A549 treated with CORT108297 at 1 μM for 4 hours (cell line): ENCODE measurements at places on chromosomes 2 and 18. TPM values are rescaled to one million over a fixed set of nuclear protein-coding genes. Genes with fewer than 3 reads are reported as not detected.

CRYGC gene
- total RNA-seq = not detected in 5 replicates

COL3A1 gene
- 0.10 to 0.27 TPM (median 0.26 TPM) in 5 replicates for total RNA-seq

FEV gene
- total RNA-seq = not detected in 5 replicates

ASIC4 gene
- total RNA-seq = 0.05 to 0.07 TPM (median 0.06 TPM) in 4 of 5 replicates, not detected in the other

CRYGD gene
- total RNA-seq = not detected in 5 replicates

SLC8A1 gene
- total RNA-seq = 0.27 to 0.57 TPM (median 0.40 TPM) in 5 replicates

ATP8B1 gene
- 7.9 to 10.5 TPM (median 9.3 TPM) in 5 replicates for total RNA-seq

OTOF gene
- total RNA-seq = 0.05 to 0.15 TPM (median 0.07 TPM) in 5 replicates

CACNB4 gene
- total RNA-seq = 0.07 to 0.20 TPM (median 0.13 TPM) in 5 replicates

AMER3 gene
- not detected in 5 replicates for total RNA-seq

C2orf66 gene
- 0.06 to 0.13 TPM (median 0.07 TPM) in 3 of 5 replicates, not detected in the others for total RNA-seq

IKZF2 gene
- total RNA-seq = 0.05 to 0.29 TPM (median 0.16 TPM) in 5 replicates

PDE11A gene
- total RNA-seq = 0.21 to 0.71 TPM (median 0.50 TPM) in 5 replicates

HOXD1 gene
- total RNA-seq = 0.16 to 0.32 TPM (median 0.18 TPM) in 5 replicates

MTA3 gene
- 26.7 to 35.6 TPM (median 29.9 TPM) in 5 replicates for total RNA-seq
